Hematopoietic multipotent progenitor cell treated with erythropoietin and hydrocortisone succinate and interleukin-3 and kit ligand, for 8 days (in vitro differentiated cells): ENCODE measurements at places on chromosomes 3 and 15.
A peak's percentile ranks its signal among the peaks of the same experiment; 100 is the strongest.

DNA sequence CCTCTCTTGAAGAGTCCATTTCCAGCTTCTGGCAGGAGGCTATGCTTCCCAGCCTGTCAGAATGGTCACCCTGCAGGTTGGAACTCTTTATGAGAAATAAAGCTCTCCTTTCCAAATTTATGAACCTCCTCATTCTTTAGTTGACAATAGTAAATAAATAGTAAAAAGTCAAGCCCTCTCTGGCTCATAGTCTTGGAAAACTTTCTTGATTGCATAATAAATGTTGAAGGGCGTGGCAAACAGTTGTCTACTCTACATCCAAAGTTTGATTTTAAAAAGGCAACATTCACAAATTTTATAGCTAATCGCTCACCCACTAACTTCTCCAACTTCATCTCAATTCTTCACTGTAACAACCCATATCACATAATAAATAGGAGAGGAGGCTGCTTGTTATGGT lies 58.8 kb downstream of the MCF2L2 start:
- no peak for DNase-seq

- no peak for DNase-seq
Measured at GRCh38 chr3:97871801-97872524, 50.2 kb downstream of the CRYBG3 start.

- DNase-seq, result no peak
Measured at GRCh38 chr3:55000546-55000945, 72.7 kb upstream of the LRTM1 start.

- no peak for DNase-seq
Measured at GRCh38 chr3:123951522-123952447, 9.2 kb downstream of the CCDC14 start.

DNA sequence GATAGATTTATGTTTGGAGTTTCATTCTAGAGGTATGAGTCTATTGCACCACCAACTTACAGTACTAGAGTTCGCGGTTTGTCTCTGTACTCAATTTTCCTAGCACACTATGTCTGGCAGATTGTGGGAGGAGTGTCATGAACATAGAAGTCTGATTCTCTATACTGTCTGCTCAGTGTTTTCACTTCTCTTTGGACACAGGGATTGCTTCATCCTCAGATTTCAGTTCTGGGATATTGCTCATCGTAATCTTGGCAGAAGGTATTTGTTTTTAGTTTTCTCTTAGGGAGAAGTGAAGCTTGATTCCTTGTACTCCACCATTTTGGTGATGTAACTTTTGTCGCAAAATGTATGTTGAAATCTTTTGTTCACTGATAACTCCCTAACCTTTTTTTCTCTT lies 27.8 kb upstream of the AZI2 start:
- DNase-seq, result no peak

GRCh38 chr3:86982883-86983282 lies 8.1 kb downstream of the VGLL3 start:
- DNase-seq, result no peak

DNA sequence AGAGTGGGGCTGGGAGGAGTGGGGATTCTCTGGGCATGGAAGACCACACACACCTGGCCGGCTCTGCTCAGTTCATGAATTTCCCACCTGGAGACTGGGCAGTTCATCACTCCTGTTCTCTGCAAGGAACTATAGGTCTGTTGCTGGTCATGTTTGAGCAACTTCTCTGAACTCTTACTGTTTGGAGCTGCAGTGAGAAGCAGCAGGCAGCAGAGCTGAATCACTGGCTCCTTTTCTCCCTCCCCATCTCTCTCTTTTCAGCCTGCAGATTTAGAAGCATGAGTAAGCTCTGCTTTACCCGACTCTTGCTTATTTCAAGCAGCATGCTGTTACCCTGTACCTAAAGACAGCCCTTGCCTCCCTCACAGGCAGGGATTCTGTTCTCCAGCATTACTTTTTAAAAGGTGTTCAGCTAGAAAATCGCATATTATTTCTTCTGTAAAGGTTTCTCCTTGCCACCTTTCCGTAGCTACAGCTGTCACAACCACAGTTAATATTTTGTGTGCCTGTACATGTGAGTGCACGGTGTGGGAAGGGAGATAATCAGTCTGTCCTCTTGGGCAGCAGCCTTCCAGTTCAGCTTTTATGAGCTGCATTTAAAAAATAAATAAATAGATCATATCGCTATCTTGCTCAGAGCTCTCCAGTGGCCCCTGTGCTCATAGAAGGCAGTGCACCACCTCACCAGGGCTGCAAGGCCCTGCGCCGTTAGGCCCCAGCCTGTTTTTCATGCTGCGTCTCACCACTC lies 131.6 kb downstream of the CHCHD6 start:
- DNase-seq, result no peak

DNA sequence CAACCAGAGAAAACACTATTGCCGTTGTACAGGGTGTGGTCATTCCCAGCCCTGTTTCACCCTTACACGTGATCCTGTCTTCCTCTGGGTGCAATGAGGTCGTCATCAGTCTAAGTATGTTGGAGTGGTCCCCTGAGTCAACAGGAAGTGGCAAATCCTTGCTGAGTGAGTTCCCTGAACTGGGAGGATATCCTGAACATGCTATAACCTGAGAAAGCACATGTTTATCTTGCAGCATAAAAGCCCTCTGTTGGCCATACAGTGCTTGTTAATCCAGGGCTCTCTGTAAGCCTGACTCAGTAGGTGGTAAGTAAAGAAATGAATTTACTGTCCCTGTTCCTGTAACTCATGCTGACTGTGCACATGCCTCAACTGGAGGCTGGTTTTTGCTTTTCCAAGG lies 477.8 kb upstream of the RGMA start:
- no peak for DNase-seq

- no peak for DNase-seq
Measured at GRCh38 chr15:62257996-62258521, 93.0 kb upstream of the C2CD4B start.

DNA sequence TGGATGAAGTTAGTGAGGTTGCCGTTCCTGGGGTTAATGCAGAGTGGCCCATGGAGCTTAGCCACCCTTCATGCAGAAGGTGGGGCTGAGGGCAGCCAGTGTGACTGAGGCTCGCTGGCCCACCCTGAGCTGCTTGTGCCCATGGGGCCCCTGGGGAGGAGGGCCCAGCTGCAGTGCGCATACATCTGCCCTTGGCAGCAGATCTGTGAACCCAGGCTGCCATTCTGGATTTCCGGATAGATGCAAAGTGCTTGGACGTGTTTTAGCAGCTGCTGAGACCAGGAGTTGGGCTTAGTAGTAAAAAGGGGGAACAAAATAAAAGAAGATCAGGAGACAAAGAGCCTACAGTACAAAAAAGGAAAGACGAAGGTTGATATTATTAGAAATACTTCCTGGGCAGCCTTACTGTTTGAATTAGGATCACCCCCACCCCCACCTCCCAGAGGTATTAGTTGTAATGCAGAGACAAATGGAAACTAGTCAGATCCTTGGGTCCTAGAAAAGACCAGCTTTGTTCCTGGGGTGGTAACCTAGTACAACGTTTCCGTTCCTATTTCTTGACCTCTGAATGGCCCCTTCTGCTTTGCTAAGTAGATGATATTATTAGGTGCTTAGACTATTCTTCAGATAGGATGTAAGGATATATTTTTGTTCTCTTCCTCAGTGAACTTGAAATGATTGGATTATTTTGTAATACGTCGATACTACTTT lies 70.2 kb downstream of the IGF1R start:
- no peak for DNase-seq

- no peak for DNase-seq
Measured at GRCh38 chr3:44175070-44175469, 66.6 kb upstream of the TOPAZ1 start.

GRCh38 chr15:48373821-48374451 lies 42.7 kb downstream of the DUT start:
- no peak for DNase-seq

GRCh38 chr3:140505213-140505612 lies 172.7 kb upstream of the TRIM42 start:
- no peak for DNase-seq

- no peak for DNase-seq
Measured at GRCh38 chr3:137772214-137772955, 8.3 kb downstream of the SOX14 start.

DNA sequence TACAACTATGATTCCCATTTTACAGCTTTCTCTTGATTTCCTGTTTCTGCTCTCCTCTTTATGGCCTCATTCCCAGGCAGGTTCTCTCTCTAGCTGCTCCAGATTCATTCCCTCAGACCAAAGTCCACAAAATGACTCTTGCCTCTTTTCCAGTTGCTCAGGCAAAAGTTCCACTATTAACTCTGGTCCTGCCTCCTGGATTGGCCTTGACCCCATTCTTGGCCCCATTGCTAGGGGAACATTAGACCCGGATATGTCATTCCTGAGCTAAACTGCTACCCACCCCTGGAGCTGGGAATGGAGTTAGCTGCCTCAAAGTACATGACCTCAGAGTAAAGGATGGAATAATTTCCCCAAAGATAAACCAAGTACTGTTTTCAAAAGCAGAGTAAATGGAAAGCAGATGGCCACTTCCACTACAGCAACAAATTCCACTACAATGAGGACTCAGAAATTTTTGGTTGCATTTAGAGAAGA lies 73.0 kb upstream of the GAP43 start:
- DNase-seq, result no peak

- DNase-seq, result no peak
Measured at GRCh38 chr3:73556520-73557372, 68.0 kb downstream of the PDZRN3 start.

DNA sequence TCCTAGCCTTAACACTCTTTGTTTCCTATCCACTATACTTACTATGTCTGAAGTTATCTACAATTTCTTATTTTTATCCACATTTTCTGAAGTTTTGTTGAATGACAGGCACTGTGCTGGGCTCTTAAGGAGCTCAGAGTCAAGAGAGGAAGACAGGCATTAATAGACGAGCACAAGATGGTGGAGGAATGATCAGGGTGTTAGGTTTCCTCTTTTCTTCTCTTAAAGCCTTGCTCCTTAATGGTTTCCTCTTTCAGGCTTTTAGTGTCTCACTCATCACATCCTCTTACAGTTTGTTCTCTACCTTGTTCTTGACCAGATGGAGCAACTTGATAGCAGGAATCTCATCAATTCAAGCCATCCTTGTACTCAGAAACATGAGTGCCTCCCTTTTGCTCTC lies 52.9 kb upstream of the BCL6 start:
- DNase-seq, result no peak

- no peak for DNase-seq
Measured at GRCh38 chr15:58549785-58550074, 117.9 kb downstream of the LIPC start.

- DNase-seq, result no peak
Measured at GRCh38 chr15:57816599-57816998, 110.1 kb downstream of the POLR2M start.

DNA sequence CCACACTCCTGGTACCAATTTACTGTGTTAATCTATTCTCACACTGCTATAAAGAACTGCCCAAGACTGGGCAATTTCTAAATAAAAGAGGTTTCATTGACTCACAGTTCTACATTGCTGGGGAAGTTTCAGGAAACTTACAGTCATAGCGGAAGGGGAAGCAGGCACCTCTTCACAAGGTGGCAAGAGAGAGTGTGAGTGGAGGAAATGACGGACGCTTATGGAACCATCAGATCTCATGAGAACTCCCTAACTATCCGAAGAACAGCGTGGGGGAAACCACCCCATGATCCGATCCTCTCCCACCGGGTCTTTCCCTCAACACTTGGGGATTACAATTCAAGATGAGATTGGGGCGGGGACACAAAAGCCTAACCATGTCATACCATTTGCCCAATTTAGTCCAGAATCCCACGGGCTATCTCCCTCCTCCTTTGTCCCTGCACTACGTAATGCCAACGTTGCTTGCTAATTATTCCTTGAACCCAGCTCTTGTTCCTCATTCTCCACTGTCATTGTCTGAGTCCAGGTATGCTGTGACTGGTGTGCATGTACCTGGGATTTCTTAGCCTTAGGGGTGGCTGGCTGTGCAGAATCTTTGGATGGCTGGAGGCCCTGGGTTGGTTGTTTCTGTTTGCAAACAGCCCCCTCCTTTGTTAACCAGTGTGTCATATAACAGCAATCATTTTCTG lies 3.4 kb downstream of the PIGZ start:
- no peak for DNase-seq

- peak; percentile 58 for DNase-seq
Measured at GRCh38 chr3:50297384-50297775, 1.8 kb downstream of the HYAL3 start.

- peak; percentile 7 for DNase-seq
Measured at GRCh38 chr3:27639271-27639670, 82.9 kb downstream of the EOMES start.

DNA sequence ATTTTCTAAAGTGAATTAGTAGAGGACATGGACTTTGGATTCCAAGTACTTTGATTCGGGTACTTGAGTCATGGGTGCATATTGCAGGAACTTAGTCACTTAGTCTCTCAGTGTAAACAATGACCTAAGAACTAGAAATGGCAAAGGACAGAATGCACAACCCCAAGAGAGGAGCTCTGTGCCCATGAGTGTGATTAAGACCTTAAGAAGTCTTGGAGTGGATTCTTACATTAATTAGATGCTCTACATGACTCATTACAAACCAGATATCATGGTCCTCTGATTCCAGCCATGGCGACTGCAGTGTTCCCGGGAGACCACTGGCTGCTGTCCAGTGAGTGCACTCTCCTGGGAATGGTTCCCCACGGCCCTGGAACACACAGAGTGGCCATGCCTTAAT lies 251.5 kb downstream of the GABRG3 start:
- no peak for DNase-seq

- DNase-seq, result peak; percentile 22
Measured at GRCh38 chr15:45454814-45455213, 67.7 kb downstream of the SLC30A4 start.

DNA sequence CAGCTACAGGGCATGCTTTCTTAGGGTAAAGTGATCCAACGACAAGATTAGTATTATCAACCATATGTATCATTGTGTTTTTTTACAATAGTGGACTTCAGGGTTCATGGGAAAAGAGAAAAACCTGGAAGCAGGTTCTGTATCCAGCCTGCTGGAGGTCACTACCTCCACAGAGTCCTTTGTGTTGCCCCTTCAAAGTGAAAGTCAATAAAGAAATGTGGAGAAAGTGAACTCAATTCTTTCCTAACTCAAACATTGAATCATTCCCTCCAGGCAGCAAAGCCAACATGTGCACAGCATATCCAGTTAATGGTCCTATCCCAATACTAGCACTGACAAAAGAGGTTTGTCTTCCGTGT lies 45.4 kb downstream of the FGF7 start:
- DNase-seq, result no peak

DNA sequence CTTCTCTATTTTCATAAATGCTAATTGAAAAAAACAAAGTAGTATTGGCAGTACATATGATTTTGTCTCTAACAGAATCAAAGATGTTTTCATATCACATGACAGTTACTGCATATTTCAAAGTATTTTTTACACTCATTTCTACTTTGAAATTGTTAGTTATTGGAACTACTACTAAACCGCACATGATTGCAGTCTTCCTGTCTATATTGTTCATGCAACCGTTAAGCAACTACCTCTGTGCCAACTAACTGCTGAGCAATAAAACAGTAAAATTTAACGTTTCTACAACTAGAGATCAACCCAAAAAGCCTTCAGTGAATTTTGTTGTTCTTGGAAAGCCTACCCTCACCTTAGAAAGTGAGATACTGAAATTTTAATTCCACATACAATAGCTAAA lies 64.2 kb downstream of the DMXL2 start:
- DNase-seq, result no peak
